ENCODE measurements at places on chromosomes 3 and 15.

DNA sequence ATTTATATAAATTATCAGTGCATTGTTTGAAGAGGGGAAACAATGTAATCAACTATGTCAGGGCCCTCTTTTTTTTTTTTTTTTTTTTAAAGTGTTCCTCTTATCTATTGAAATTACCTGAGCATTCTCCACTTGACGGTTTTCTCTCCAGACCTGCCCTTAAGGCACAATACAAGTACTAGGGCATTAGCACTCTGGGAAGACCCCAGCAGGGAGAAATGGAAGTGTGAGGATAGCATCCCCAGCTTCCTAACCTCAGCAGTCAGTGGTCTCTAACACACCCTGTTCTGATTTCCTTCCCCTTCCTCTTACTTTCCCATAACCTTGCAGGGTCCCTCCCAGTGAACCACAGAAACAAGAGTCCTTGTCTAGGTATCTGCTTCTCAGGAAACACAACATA, 458.3 kb upstream of the ARL6 start:
- no peak for DNase-seq

- DNase-seq: peak; percentile 51
Measured at GRCh38 chr15:50883903-50884302, 24.6 kb upstream of the AP4E1 start.

DNA sequence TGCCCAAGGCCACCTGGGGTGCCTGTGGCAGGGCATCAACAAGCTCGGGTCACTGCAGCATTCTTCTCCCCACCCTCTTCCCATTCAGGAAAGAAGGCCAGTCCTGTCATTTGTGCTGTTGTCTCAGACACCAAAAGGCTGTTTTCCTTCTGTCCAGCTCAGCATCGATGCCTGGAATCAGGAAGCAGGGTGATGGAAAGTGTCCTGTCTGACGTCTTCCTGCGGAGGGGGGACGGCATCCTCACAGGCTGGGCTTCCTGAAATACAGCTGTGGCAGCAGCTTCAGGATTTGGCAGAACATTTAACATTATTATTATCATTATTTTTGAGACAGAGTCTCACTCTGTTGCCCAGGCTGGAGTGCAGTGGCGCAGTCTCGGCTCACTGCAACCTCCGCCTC, 33.0 kb upstream of the ANKDD1A start:
- no peak for DNase-seq

GRCh38 chr3:124967964-124968363, 33.4 kb upstream of the MUC13 start:
- no peak for DNase-seq

- no peak for DNase-seq
Measured at GRCh38 chr3:127717357-127718244, 44.8 kb downstream of the ABTB1 start.

DNA sequence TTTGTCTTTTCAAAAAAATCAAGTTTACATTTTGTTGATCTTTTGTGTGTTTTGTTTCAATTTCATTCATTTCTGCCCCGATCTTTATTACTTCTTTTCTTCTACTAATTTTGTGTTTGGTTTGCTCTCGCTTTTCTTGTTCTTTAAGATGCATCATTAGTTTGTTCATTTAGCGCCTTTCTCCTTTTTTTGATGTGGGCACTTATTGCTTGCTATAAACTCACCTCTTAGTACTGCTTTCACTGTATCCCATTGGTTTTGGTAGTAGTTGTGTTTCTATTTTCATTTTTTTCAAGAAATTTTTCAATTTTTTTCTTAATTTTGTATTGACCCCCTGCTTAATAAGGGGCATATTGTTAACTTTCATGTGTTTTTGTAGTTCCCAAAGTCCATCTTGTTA, 34.4 kb downstream of the PRKCI start:
- DNase-seq: no peak

DNA sequence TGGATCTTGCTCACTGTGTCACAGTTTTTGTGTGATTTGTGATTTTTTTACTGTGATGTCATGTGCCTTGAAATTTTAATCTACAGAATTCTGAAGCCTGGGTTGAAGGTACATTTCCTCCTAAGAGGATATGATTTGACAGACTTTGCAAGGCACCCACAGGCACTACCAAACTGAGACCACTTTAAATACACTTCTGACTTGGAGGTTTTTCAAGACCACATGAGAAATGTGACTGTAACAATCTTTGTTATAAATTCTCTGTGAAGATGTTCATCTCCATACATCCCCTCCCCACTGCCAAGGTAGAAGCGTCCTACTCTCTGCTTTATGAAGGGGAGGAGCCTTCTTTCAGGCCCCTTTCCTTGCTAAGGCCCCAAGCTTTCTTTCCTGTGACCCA, 22.8 kb downstream of the UBXN7 start:
- DNase-seq: no peak

DNA sequence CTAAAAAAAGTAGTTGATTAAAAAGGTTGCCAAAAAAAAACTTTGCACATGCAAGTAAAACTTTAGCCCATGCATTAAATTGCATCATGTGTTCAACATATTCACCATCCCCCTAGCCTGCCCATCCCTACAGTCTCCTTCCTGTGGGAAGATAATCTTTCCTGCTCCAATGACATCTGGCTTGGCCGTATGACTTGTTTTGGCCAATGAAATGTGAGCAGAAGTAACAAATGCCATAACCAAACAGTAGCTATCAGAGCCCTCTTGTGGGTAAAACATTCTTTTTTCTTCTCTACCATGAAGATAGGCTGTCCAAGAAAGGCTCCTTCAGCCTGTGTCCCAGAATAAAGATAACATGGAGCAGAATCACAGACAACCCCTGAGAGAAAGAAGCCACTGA, 15.3 kb downstream of the ERC2 start:
- no peak for DNase-seq

- DNase-seq: peak; percentile 7
Measured at GRCh38 chr3:193314161-193314560, 64.4 kb downstream of the ATP13A5 start.

Data from hematopoietic multipotent progenitor cell treated with erythropoietin and hydrocortisone succinate and interleukin-3 and kit ligand, for 4 days (in vitro differentiated cells).